ENCODE measurements at places on chromosomes 5 and 9.
A peak's percentile ranks its signal among the peaks of the same experiment; 100 is the strongest.

GRCh38 chr5:123721675-123722276 is 209.8 kb downstream of the CSNK1G3 start:
- peak; percentile 31 for DNase-seq

DNA sequence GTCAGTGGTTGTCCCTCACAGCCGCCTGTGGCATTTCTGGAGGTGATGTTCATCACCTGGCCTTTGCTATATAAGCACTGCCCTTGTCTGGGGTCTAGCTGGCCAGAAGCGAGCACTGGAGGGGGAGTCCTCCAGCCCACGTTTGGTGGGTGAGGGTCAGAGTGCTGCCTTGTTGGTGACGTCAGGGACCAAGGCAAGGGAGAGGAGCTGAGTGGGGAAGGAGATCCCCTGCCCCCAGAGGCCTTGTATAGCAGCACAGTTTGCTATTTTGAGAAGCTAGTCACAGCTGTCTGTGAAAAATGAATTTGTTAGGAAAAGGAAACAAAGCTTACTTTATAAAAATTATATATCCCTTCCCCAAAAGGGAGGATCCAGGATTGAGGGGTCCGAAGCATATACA is 49.8 kb downstream of the SYK start:
- DNase-seq, result no peak

DNA sequence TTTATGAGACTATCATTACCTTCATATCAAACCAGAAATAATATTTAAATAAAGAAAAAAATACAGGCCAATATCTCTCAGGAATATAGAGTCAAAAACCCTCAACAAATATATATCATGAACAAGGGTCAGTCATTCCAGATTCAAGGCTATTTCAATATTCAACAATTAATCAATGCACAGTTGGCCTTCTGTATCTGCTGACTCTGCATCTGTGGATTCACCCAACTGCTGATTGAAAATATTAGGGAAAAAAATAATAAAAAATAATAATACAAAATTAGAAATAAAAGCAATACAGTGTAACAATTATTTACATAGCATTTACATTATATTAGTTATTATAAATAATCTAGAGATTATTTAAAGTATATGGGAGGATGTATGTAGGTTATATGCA is 1114.0 kb downstream of the CDH12 start:
- DNase-seq, result no peak

- DNase-seq, result no peak
These were observed 319.7 kb downstream of the GLIS3 start for GRCh38 chr9:3980212-3980611.

DNA sequence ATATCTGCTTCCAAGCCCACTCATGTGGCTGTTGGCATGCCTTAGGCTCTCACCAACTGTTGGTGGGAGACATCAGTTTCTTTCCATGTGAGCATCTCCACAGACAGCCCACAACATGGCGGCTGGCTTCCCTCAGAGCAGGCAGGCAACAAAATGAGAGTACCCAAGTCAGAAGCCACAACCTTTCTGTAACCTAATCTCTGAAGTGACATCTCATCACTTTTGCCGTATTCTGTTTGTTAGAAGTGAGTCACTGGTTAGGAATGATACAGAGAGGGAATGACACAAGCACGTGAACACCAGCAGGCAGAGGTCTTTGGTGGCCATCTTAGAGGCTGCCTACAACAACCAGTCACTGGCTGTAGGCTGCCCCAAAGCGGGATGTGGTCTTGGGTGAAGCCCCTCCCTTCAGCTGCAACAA is 88.6 kb upstream of the RASGRF2 start:
- peak; percentile 46 for DNase-seq

DNA sequence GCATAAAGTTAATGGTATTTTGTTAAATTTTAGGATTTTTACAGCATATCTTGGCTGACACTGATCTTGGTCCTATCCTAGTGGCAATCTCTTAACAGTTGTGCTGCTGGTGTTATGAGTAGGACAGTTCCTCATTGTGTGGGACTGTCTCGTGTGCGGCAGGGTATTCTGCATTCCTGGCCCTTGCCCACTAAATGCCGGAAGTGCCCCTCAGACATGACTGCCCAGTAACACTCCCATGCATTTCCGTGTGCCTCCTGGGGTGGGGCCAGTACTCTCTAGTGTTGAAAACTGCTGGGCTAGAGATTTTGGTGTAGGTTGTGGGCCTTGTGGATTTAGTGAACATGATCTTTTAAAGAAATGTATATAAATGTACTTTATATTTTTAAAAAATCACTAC is 227.1 kb upstream of the DMRT1 start:
- DNase-seq, result no peak

- DNase-seq, result no peak
These were observed 4.0 kb upstream of the ATP6V1G1 start for GRCh38 chr9:114583371-114584155.

Data from fibroblast of skin of scalp (primary cell).